ENCODE measurements at places on chromosomes 16 and 17. TPM values are rescaled to one million over a fixed set of nuclear protein-coding genes. Genes with fewer than 3 reads are reported as not detected.
A peak's percentile ranks its signal among the peaks of the same experiment; 100 is the strongest.

DNA sequence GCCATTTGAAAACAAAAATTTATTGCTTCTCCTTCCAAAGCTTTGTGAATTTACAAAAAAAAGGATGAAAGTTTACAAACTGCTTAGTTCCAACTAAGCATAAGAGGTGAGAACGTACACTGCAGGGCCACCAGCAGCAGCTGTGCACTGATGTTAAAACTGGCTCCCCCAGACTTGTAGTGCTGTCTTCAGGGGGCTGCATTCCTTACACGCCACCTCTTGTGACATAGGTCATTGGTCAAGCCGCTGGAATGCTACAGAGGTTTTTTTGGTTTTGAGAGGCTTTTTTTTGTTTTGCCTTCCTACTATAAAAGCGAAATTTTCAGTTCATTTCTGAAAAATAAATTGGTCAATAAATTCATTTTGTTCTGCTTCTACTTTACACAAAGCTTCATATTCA, 6.9 kb downstream of the IFT20 start:
- no peak for DNase-seq

GRCh38 chr16:14961405-14962186, 13.2 kb upstream of the PDXDC1 start:
- no peak for DNase-seq

- DNase-seq = no peak
These were observed 81.7 kb downstream of the IRX5 start for GRCh38 chr16:55012362-55012761.

- DNase-seq = no peak
These were observed 73.2 kb downstream of the KNOP1 start for GRCh38 chr16:19644877-19645276.

DNA sequence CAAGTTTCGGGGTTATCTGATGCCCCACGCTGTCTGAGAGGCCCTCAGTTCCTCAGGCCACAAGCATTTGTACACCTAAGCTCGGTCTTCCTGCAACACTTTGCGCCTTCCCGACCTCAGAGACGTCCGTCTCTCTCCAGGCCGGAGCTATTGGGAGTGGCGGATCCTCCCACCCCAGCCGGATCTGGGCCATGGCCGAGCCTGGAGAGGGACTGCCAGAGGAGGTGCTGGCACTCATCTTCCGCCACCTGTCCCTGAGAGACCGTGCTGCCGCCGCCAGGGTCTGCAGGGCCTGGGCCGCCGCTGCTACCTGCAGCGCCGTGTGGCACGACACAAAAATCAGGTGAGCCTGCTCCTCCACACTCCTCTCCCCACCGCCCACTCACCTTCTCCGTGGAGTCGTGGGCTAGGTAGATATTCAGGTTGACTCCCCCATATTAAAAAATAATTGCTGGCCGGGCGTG, 1.9 kb downstream of the FBXL8 start:
- no peak for DNase-seq

DNAAF1 gene
- not detected for total RNA-seq

DNA sequence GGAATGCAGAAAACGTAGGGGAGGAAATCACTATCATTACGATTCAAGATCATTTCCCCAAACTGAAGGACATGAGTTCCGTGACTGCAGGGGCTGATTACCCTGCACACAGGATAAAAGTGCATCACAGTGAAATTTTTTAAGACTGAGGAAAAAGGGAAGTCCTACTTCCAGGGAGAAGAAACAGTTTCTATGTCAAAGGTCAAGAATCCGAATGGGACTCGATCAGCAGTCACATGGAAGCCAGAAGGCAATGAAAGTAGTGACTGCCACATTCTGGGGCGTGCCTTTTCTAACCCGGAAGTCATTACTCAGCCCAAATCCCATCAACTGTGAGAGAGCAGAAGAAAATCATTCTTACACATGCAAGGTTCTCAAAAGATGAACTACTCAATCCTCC, 12.1 kb downstream of the ZZEF1 start:
- no peak for DNase-seq

MEIOC gene
- not detected for total RNA-seq

DNA sequence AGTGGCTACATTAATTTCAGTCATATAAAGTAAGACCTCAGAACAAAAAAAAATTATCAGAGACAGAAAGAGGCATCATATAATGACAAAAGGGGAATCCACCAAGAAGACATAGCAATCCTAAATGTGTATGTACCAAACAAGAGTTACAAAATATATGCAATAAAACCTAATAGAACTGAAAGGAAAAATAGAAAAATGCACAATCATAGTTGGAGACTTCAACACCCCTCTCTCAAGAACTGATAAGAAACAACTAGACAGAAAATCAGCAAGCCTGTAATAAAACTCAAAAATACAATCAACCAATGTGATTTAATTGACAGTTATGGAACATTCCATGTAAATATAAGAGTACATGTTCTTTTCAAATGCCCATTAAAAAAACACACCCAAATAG, 61.3 kb upstream of the C16orf82 start:
- DNase-seq = no peak

GRCh38 chr17:2274414-2274813, 29.2 kb downstream of the SMG6 start:
- DNase-seq = no peak

CFAP52 gene
- total RNA-seq = not detected

GRCh38 chr17:63774141-63774968, at the start of gene DDX42:
DDX42 (plus strand) TSS chr17:63774170; CDS start chr17:63787050, 12,880 bp downstream.
- peak; percentile 96 for DNase-seq

DNA sequence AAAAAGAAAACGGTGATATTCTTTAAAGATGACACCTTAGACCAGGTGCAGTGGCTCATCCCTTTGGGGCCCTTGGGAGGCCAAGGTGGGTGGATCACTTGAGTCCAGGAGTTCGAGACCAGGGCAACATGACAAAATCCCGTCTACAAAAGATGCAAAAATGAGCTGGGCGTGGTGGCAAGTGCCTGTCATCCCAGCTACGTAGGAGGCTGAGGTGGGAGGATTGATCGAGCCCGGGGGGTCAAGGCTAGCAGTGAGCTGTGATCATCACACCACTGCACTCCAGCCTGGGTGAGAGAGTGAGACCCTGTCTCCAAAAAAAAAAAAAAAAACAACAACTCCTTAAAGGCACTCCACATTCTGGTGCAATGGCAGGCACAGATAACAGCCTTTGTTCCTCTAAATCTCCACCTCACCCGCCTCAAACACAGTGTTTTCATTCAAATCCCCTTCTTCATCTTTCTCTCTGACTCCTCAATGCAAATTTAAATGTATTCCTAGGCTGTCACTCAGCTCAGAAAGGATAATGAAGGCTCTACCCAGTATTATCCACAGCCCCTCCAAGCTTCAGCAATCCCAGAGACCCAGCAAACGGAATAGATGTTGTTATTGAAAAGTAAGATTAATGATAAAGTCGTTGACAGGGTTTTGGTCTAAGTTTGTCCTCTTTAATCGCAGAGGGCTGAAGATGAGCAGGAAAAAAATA, 56.2 kb upstream of the CACNG5 start:
- peak; percentile 15 for DNase-seq
